ENCODE measurements at places on chromosomes 4 and X.

DNA sequence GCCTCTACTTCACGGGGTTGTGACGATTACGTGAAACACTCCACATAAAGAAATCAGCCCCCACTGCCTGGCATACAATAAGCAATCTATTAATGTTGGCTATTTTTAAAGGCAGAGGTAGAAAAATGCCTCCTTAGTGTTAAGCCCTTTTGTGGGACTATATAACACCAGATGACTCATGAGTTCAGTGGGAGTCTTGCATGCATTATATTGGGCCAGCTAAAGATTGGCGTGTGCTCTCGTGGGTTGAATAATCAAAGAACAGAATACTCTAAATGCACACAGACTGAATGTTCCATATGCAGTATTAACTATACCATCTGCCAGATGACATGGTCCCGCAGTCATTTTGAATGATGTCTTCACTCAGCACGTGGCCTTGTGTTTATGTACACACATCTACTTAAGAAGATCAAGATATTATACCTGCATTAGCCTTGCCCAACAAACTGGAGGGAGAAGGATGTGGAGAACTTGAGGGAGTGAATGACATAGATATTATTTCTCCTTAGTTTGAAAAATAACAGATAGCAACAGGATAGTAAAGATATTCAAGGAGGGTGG lies 85.0 kb upstream of the MYOZ2 start:
- DNase-seq = no peak

DNA sequence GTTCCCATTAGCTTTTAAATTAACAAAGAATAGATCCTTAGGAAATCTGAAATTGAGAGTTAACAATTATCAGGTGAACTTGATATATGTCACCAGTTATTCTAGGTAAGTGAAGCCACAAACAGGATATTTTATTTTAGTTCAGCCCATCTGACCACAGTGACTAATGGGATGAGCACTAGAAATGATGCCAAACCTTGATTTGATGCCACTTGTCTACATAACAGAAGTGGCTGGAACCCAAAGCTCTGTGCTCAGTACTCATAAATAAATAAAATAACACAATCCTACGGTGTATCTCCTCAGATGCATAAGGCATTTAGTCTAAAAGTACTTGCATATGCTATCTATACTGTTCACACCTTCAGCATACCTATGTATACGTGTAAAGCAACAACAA lies 12.2 kb downstream of the SLITRK4 start:
- no peak for DNase-seq

DNA sequence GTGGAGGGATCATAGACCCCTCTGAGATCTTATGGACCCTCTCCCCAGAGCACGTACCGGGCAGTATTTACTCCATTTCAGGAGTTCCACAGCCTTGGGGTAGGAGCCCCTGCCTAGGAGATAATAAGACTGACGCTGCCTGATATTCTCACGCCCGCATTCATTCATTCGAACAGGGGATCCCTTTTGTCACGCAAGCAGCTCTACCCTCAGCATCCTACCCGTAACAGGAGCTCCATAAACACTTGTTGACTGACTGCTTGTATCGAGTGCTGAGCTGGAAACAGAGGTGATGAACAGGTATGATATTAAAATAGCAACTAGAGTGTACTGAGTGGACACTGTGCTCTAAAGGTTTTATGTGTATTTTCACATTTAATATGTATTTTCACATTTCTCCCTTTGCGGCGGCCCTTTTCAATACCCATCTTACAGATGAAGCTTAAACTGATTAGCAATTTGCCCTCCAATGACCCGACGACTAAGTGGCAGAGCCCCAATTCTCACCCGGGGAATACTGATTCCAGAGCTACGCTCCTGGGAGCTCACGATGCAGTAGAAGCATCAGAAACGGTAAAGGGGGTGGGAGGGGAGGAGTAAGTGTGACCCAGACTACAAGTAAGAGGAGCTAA lies 888 bp downstream of the RAB28 start:
- DNase-seq = no peak

- no peak for DNase-seq
Measured at GRCh38 chr4:53066155-53066554, 204.0 kb downstream of the RASL11B start.

DNA sequence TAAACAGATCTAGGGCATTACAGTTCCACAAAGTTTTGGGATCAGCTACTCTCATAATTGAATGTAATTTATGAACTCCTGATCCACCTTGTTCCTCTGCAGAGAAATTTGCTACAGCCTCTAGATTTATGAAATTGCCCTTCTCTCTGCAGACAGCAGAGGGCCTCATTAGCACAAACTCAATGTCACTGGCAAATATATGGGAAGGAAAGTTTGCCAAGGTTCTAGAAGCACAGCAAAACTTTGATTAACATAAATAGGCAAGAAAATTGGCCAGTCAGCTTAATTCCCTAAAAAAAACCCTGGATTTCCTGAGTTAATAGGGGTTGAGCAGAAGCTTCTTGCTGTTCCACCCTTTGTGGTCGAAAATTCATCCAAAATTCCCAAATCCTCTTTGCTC lies 31.5 kb downstream of the PRPS1 start:
- no peak for DNase-seq

GRCh38 chr4:168833881-168834280 lies 176.2 kb downstream of the CBR4 start:
- DNase-seq = no peak

- DNase-seq = no peak
Measured at GRCh38 chr4:141028024-141028529, 105.2 kb downstream of the RNF150 start.
